SHP77 treated with DMSO at 0.1 percent for 48 hours (cell line): ENCODE measurements at places on chromosomes 7 and 10.

DNA sequence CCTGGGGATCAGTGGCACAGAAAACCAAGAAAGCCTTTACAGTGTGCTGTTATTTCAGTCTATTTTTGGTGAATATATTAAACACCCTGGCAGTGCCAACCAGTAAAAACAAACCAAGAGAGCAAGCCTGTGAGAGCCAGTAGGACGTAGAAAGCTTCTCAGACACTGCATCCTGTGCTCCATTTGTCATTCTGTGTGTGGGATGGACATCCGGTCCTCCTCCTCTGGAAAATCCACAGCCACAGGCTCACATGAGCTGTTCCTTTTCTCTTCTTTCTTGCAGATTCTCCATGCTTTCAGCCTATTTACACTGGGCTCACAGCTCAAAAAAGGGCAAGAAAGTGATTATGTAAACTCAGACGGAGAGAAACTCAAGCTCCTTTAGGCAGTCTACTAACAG, 119.7 kb upstream of the YAE1 start:
- DNase-seq: no peak

- no peak for DNase-seq
These were observed 29.7 kb upstream of the DDC start for GRCh38 chr7:50594734-50595485.

DNA sequence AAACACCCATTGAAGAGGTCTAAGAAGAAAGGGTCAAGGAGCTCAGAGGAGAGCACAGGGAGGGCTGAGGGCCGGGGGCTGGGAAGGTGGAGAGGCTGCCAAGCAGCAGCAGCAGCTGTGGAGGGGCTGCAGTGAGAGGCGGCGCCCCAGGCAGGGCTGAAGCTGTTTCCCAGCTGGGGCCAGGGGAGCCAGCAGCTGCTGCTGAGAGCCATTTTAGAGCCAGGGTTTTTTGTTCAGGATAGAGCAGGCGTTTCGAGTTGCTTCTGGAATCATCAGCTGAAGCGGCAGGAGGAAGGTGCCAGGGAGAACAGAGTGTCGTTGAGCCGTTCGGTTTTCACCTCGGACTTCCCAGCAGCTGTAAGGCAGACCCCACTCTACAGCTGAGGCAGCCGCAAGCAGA, 62.7 kb downstream of the LANCL2 start:
- no peak for DNase-seq

GRCh38 chr7:119620769-119621168, 652.2 kb upstream of the KCND2 start:
- DNase-seq: no peak

GRCh38 chr10:30811276-30812017, 181.9 kb upstream of the LYZL2 start:
- DNase-seq: no peak

GRCh38 chr10:69802424-69803161, 887 bp downstream of the COL13A1 start:
- no peak for DNase-seq

GRCh38 chr7:31883761-31884164, 186.4 kb downstream of the PDE1C start:
- no peak for DNase-seq

- no peak for DNase-seq
These were observed 136.4 kb downstream of the VTI1A start for GRCh38 chr10:112583236-112583939.

GRCh38 chr10:132748545-132749370, 37.2 kb downstream of the NKX6-2 start:
- DNase-seq: no peak
